ENCODE measurements at places on chromosomes 7 and 10.
A peak's percentile ranks its signal among the peaks of the same experiment; 100 is the strongest.

GRCh38 chr7:155538293-155538692 is 8.1 kb downstream of the CNPY1 start:
- DNase-seq: no peak

DNA sequence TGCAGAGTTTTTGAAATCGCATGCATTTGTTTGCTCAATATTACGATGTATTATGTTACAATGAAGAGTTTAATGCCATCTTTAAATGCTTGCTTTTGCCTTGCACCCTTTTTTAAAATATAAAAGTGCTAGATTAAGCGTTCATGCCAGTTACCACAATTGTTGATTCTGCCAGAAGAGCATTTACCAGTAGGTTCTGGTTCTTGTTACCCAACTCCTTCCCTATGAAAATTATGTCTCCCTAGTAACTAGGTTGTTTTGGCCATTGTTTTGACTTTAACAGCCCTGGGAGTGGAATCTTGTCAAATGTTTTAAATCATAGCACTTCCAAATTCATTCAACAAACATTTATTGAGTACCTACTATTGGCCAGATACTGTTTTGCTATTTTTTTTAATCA is 32.8 kb upstream of the CDK14 start:
- no peak for DNase-seq

GRCh38 chr7:27193335-27194001 is 6.4 kb downstream of the HOXA13 start:
- DNase-seq: peak; percentile 57

GRCh38 chr7:117955046-117955445 is 81.8 kb upstream of the CTTNBP2 start:
- DNase-seq: no peak

GRCh38 chr10:89637113-89637512 is 7.9 kb downstream of the PANK1 start:
- no peak for DNase-seq

DNA sequence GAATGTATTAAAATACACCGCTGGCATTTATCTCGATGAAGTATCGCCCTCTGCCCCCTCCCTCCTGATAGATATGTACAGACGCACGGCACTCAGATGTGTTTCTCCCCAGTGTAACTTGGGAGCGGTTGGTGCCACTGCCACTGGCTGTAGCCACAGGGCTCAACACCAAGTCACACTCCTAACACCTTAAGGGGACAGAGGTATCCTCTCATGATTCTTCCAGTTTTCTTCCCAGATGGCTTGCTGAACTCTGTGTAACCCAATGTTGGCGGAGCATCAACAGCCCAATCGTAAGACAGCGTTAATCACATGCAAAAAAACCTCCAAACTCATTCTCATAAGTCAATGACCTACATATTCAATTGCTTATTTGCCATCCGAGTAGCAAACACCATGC is 35.5 kb downstream of the CTBP2 start:
- no peak for DNase-seq

- no peak for DNase-seq
Measured at GRCh38 chr10:130159192-130159794, 23.1 kb downstream of the GLRX3 start.

DNA sequence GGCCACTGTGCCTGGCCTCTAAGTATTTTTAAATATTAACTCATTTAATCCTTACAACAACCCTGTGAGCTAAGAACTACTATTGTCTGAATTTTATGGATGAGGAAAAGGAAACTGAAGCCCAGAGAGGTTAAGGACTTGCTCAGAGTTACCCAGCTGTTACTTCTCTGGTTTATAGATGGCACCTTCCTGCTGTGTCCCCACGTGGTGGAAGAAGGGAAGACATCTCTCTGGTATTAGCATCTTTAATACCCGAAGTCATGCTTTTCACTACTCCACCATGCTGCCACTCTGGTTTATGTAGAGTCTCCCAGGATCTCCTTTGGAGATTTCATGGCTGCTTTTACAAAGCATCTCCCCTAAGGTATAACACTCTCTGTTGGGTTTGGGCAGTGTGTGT is 105.5 kb upstream of the MKLN1 start:
- DNase-seq: no peak

DNA sequence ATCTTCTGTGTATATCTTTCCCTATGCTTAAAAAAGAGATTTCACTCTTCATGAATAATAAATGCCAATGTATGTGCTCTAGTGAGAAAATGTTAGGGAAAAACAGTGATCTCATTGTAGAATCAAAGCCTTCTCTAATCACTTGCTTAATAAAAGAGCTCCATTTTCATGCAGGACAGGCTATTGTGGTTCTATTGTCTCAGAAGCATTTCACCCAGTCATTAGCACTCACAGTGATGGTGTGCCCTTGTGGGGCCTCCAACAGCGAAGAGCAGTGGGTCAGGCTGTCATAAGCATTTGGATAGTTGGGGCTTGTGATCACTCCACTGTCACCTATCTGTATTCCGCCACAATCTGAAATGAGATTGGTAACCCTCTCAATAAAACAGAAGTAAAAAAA is 83.9 kb upstream of the RSU1 start:
- DNase-seq: no peak
